ENCODE measurements at places on chromosomes 12 and 14.

- DNase-seq = no peak
Observed at GRCh38 chr12:47745485-47746041, 13.1 kb downstream of the RAPGEF3 start.

DNA sequence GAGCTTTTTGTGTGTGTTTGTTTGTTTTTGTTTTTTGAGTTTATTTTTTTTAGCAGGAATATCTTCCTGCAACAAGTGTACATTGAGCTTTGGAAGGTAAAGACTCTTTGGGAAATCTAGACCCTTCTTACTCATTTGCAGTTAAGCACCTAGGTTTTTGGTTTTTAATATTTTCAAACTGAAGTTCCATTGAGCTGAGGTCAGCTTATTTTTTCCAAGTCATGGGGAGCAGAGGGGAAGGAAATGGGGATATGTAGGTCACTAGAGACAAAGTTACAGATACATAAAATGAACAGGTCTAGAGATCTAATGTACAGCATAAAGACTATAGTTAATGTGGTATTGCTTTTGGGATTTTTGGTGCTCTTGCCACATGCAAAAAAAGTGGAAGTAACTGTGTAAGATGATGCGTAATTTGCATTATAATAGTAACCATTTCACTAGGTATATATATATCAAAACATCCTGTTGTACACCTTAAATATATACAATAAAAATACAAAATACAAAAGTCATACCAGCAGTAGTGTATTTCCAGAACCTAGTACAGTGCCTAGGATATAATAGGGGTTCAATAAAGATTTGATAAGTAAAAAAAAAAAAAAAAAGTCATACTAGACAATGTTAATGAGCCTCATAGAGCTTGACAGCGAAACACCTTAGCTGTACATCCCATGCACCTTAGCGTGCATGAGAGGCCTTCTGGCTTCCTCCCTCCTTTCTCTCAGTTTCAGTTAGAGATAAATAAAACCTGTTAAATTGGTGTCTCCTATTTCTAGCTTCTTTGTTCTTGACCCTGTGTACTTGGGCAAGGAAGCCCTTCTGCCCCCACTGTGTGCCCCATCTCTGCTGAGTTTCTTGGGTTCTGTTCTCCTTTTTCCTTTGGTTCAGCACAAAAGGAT is 22.7 kb downstream of the CGRRF1 start:
- no peak for DNase-seq

GRCh38 chr12:76002598-76003354 is 28.8 kb downstream of the PHLDA1 start:
- no peak for DNase-seq

DNA sequence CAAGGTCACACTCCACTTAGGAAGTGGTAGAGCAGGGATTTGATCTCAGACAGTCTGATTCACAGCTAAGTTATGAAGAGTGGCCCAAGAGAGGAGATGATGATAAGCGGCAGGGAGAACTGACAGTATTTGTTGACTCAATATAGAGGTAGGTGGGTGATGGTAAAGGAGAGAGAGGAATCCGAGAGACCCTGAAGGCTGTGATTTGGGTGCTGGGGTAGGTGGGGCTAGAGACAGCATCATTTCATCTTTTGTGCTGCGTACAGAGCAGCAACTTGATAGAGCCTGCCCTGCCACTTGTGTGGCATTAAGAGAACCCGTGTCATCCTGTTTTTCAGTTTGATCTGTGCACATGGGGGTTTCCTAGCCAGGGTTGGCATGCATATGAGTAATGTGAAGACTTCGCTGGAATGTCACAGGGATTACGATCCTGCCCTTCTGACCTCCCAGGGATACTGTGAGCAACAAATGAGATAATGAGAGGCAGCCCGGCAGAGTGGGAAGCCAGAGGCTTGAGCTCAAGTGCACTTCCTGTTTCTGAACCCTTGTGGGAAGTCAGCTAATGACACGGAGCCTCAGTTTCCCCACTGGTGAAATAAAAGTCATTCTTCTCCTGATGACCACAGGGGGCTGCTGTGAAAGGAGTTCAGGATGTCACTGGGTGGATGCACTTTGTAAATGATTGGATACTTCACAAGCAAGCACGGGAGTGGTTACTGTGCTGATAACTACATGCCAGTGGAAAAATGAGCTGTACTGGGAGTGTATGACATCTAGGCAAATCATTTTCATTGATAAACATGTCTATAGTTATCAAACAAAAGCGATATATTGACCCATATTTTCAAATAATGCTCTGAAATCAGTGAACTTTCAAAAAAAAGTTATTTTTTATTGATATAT is 59.5 kb upstream of the IGF1 start:
- no peak for DNase-seq

GRCh38 chr14:100988411-100988900 is 84.9 kb upstream of the RTL1 start:
- no peak for DNase-seq

GRCh38 chr14:71236487-71236886 is 329.2 kb downstream of the PCNX1 start:
- no peak for DNase-seq

DNA sequence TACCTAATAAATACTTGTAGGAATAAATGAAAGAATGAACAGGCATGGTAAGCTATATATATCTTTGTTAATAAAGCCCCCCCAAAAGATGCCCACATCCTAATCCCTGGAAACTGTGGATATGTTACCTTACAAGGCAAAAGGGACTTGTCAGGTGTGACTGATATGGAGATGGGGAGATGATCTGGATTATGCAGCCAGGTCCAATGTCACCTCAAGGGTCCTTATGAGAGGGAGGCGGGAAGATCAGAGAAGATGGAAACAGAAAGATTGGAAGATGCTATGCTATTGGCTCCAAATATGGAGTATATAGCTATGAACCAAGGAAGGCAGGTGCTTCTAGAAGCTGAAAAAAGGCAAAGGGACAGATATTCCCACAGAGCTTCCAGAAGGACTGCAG is 3.4 kb downstream of the RBM19 start:
- DNase-seq = no peak
